Activated CD4-positive, alpha-beta T cell treated with anti-CD3 and anti-CD28 coated beads, Interleukin-2, amount 10 ng/mL, durations not matched to agents 7 days and 5 days (primary cell): ENCODE measurements at places on chromosomes 1 and 21. TPM values are rescaled to one million over a fixed set of nuclear protein-coding genes. Genes with fewer than 3 reads are reported as not detected.
A peak's percentile ranks its signal among the peaks of the same experiment; 100 is the strongest.

CFAP74 gene
- total RNA-seq, result not detected

DNA sequence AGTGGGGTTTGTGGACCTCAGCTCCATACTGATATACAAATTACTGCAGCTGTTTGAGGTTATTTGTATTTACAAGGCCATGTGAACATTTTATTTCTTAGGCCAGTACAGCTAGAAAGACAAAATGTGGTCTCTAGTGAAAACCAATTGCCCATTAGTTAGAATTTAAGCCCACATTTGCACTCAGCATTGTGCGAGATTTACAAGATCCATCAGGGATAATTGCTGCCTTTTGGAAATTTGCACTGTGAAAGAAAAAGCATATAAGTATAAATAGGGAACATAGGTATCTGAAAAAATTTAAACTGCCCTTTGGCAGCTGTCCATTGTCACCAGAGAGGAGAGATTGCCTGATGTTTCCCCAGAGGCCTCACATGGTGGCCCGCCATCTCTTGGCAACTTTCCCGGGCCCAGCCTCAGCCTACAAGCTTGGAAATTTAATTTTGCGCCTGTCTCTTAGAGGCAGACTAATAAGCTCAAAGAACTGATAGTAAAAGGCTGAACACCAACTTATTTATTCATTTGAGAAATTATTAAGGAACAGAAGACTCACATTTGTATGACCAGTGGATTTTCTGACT lies 120.7 kb downstream of the MAP3K21 start:
- no peaks in the 10 kb centered on the region for H3K4me1 ChIP-seq
- DNase-seq, result no peak
- H3K27ac ChIP-seq, result no peak overlapping the region
- peaks cover 6% of the 10 kb centered on the region for H3K27me3 ChIP-seq

LINGO4 gene
- total RNA-seq, result 0.50 TPM

NOC2L gene
- 71.8 TPM for total RNA-seq

GRCh38 chr1:227544067-227545050 lies 19.0 kb upstream of the ZNF678 start:
- no peak overlapping the region for H3K4me3 ChIP-seq
- DNase-seq, result no peak
- no peaks in the 10 kb centered on the region for H3K36me3 ChIP-seq
- H3K27me3 ChIP-seq, result no peaks in the 10 kb centered on the region
- H3K27ac ChIP-seq, result no peak overlapping the region

CCDC185 gene
- not detected for total RNA-seq

AMY1A gene
- total RNA-seq, result not detected

DNA sequence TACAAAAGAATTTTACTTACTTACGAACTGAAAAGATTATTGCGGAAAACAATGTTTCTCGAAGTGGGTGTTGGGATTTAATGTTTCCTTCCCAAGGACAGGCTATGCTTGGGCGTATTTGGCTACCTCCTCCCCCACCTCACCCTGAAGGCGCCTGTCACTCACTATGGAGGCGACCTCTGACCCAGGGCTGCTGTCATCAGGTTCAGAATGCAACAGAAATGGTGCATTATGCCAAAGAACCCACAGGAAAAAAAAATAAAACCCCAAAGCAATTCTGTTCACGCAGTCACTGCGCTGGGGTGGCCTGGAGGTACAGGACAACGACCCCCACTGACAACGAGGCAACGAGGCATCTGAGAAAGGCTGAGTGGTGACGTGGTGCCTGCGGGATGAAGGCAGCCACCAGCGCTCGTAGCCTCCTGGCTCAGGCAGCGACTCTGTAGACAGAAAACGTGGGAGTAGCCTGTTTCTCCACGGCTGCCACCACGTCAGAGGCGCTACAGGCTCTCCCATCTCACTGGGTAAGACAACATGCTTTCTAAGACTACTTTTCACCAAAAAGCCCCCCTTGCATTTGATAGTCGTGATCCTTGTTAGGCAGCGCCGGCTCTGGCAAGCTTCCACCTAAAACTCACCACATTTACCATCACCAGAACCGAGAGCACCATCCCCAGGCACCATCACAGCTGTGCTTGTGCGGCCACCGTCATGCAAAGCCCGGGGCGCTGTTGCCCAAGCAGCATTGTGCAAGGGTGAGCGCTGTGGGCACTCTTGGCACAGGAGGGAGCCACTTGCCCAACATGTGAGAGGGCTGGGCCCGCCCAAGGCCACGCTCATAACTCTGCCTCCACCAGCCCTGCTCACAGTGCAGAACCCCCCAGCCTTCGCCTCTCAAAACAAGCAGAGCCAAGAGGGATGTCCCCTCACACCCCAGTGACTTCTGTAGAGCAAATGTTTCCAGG lies 14.3 kb downstream of the NADK start:
- DNase-seq, result no peak
- H3K27me3 ChIP-seq, result no peaks in the 10 kb centered on the region
- H3K36me3 ChIP-seq, result peaks cover 34% of the 10 kb centered on the region
- peaks cover 5% of the 10 kb centered on the region for H3K4me1 ChIP-seq

AADACL4 gene
- total RNA-seq, result not detected

GRCh38 chr1:18597160-18598042 lies 33.2 kb upstream of the PAX7 start:
- H3K4me3 ChIP-seq, result no peak overlapping the region
- H3K36me3 ChIP-seq, result no peaks in the 10 kb centered on the region
- H3K27ac ChIP-seq, result no peak overlapping the region
- H3K27me3 ChIP-seq, result peaks cover 19% of the 10 kb centered on the region
- peak; percentile 55 for DNase-seq
- no peaks in the 10 kb centered on the region for H3K4me1 ChIP-seq

DNA sequence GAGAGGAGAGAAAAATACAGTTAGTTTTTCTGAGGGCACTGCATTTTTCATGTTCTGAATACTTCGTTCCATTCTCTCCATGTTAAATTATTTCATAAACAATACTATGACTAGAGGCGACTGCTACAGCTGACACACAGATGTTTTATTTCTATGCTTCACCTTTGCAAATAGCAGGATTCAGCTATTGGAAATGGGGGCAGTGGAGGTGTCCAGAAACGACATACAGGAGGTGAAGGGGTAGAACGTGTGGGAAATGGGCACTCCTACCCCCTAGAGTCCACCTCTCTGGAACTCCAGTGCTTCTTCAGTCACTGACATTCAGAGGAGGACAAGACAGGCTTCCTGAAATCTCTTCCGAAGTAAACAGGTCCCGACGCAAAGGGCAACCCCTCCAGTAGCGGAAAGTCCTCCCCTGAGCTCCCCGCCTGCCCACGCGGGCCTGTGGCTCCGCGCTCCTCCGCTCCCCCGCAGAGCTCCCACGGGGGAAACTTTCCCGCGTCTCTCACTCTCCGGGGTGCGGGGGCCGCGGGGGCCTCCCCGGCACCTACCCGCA lies 480 bp downstream of the DPYD start:
- H3K27me3 ChIP-seq, result no peaks in the 10 kb centered on the region
- DNase-seq, result no peak
- peak overlapping the region; percentile 96 for H3K27ac ChIP-seq
- H3K4me3 ChIP-seq, result peak overlapping the region; percentile 94
- H3K36me3 ChIP-seq, result peaks cover 29% of the 10 kb centered on the region

- no peak overlapping the region for H3K4me3 ChIP-seq
- H3K27ac ChIP-seq, result no peak overlapping the region
- no peaks in the 10 kb centered on the region for H3K36me3 ChIP-seq
- no peaks in the 10 kb centered on the region for H3K4me1 ChIP-seq
- no peak for DNase-seq
Observed at GRCh38 chr1:66778969-66779368, 22.1 kb downstream of the INSL5 start.

DNA sequence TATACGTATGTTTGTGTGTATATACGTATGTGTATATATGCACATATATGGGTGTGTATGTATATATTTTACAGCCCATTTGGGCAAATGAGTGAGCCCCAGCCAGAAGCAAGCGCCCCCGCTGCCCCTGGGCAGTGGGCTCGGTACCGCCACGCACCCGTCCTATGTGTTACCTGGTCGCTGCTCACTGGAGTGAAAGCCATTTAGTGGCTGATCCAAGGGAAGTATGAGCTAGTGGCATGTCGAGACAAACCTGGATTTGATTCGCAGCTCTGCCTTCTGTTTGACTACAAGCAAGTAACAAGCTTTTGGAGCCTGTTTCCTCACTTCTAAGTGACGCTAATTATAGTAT lies 35.8 kb upstream of the JAK1 start:
- H3K4me3 ChIP-seq, result peak overlapping the region; percentile 66
- H3K27me3 ChIP-seq, result peaks cover 28% of the 10 kb centered on the region
- peak overlapping the region; percentile 52 for H3K27ac ChIP-seq
- no peak for DNase-seq

FCRLA gene
- total RNA-seq, result not detected

OLFML2B gene
- not detected for total RNA-seq

DNA sequence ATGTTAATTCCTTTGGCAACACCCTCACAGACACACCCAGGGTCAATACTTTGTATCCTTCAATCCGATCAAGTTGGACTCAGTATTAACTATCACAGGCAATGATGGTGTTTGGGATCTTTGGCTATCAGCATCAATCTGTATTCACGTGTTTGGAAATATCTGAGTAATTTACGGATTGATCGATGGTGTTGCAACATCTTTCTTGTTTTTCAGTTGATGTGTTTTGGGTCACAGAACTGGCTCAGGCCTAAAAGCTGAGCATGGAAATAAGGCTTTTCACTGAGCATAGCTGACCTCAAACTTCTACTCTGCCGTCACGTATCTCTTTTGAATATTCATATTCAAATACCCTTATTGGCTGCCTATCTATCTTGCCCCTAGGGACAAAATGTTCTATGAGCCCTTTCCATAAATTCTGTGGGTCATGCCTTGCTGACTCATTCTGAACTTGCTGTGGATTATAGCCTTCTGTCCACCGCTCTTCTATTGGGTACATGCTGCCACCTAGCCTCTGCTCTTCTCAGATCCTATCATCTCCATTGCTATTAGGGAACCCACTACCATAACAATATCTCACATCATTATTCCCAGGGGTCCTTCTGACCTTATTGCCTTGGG lies 156.0 kb downstream of the PDE4B start:
- H3K36me3 ChIP-seq, result no peaks in the 10 kb centered on the region
- no peak for DNase-seq
- no peak overlapping the region for H3K4me3 ChIP-seq

ACBD3 gene
- total RNA-seq, result 19.0 TPM

- H3K36me3 ChIP-seq, result peaks cover 43% of the 10 kb centered on the region
- peak; percentile 97 for DNase-seq
- H3K4me1 ChIP-seq, result peaks cover 85% of the 10 kb centered on the region
Observed at GRCh38 chr1:153545067-153546055, at the start of gene S100A4. TSS of gene S100A4 (minus strand) at chr1:153545806. CDS start at chr1:153544794, 1,012 bp downstream.

LGR6 gene
- total RNA-seq, result not detected

- no peaks in the 10 kb centered on the region for H3K27me3 ChIP-seq
- no peak for DNase-seq
- H3K4me3 ChIP-seq, result no peak overlapping the region
- no peaks in the 10 kb centered on the region for H3K4me1 ChIP-seq
- no peaks in the 10 kb centered on the region for H3K36me3 ChIP-seq
Observed at GRCh38 chr1:111285879-111286278, 4.8 kb upstream of the CHIA start.

DNA sequence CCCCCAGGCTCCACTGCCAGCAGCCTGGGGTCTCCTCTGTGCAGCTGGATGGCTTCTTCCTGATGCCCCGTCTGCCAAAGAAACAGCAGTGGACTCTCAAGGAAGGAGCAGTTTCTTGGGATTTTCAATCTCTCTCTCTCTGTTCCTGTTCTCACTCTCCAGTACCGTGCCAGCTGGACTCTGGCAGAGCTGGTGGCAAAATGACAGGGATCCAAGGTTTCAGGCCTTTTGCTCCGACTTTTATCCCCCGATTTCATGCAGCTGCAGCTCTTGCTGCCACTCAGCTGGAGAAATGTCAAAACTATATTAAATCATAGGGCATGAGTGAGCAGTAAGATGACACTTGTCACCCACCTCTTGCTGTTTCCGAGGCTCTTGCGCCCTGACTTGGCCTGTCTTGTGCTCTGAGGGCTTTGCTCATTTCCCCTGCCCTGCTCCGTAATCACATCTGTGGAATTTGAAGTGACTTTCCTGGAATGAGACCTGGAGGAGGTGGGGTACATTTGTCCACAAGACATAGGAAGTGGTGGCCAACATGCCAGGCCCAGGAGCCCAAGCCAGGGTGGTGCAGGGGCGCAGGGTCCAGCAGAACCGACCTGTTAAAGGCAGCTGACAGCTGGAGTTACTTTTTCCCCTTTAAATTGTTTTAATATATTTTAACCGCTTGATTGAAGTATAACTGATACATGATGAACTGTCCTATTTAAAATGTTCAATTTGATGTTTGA lies 576.2 kb downstream of the PTPRU start:
- peaks cover 27% of the 10 kb centered on the region for H3K27me3 ChIP-seq
- no peak overlapping the region for H3K4me3 ChIP-seq
- no peak overlapping the region for H3K27ac ChIP-seq
- no peaks in the 10 kb centered on the region for H3K4me1 ChIP-seq
- no peaks in the 10 kb centered on the region for H3K36me3 ChIP-seq
- DNase-seq, result no peak

DNA sequence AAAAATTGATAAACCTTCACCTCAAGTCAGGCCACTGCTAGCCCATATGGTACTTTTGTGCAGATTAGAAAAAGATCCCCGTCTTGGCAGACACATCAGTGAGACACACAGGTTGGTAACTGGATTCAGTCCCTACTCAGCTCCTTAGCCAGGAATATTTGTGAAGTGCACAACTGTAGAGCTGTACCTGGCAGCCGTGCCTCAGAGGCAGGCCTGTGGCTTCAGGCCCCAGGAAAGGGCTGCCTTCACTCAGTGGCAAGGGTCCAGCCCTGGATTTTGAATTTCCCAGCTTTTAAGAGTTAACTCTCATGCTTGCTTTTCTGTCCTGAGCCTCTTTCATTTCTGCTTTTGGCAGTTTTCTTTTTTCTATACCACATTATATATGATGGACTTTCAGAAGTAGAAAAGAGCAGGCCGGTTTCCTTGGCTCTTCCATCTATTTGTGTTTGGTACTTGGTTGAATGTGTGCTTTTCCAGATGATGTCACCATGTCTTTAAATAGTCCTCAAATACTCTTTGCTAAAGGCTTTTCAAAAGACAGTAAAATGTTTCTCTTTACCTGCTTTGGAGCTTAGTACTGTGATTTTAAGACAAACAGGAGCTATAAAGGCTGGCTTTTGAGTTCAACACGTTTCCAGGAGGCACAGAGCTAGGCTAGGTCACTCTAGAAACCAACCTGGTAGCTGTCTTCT lies 186.6 kb downstream of the AK5 start:
- no peak overlapping the region for H3K4me3 ChIP-seq
- H3K36me3 ChIP-seq, result no peaks in the 10 kb centered on the region

OR2T29 gene
- total RNA-seq, result not detected

CASQ1 gene
- not detected for total RNA-seq

DNA sequence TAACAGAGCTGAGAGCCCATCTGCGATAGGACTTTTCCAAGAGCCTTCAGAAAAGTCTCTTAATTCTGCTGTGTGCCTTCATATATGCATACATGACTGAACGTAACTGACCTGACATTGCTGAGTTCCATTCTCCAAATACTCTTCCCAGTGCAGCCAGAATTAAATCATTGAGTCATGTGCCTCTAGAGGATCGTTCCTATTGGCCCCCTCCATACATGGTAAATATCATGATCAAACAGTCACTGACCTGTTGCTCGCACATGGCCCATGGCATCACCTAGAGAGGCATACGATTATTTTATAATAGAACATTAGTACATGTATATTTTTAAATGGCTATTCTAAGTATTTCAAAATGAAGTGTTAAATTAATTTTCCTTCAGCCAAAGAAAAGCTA lies 186.8 kb downstream of the PBX1 start:
- H3K36me3 ChIP-seq, result no peaks in the 10 kb centered on the region
- H3K27ac ChIP-seq, result no peak overlapping the region
- H3K27me3 ChIP-seq, result no peaks in the 10 kb centered on the region
- no peak overlapping the region for H3K4me3 ChIP-seq

GRCh38 chr21:37346841-37347430 lies 19.6 kb upstream of the DYRK1A start:
- DNase-seq, result no peak
- H3K36me3 ChIP-seq, result peaks cover 9% of the 10 kb centered on the region
- H3K27ac ChIP-seq, result no peak overlapping the region
